Heart left ventricle (tissue), 16 donors: ENCODE measurements at places on chromosomes 12 and 14. TPM values are rescaled to one million over a fixed set of nuclear protein-coding genes. Genes with fewer than 3 reads are reported as not detected.

Gene PPP4R3A
- polyA plus RNA-seq = 47.5 TPM

Gene OTOGL
- 0.11 TPM for polyA plus RNA-seq

Gene PROX2
- not detected for polyA plus RNA-seq

Gene LRP6
- polyA plus RNA-seq = 3.7 TPM

Gene C3AR1
- polyA plus RNA-seq = 4.1 TPM

Gene CCDC175
- polyA plus RNA-seq = not detected

Gene IKZF4
- 2.6 TPM for polyA plus RNA-seq

Gene SLC2A14
- polyA plus RNA-seq = not detected

Gene FBLN5
- polyA plus RNA-seq = 33.3 TPM

Gene NGB
- not detected for polyA plus RNA-seq

Gene PTPRO
- polyA plus RNA-seq = 0.33 TPM

- no peak for DNase-seq
These were observed 90.6 kb upstream of the AMN1 start for GRCh38 chr12:31819427-31819826.

- DNase-seq = no peak
These were observed 5.8 kb upstream of the HOXC12 start for GRCh38 chr12:53948650-53949593.

DNA sequence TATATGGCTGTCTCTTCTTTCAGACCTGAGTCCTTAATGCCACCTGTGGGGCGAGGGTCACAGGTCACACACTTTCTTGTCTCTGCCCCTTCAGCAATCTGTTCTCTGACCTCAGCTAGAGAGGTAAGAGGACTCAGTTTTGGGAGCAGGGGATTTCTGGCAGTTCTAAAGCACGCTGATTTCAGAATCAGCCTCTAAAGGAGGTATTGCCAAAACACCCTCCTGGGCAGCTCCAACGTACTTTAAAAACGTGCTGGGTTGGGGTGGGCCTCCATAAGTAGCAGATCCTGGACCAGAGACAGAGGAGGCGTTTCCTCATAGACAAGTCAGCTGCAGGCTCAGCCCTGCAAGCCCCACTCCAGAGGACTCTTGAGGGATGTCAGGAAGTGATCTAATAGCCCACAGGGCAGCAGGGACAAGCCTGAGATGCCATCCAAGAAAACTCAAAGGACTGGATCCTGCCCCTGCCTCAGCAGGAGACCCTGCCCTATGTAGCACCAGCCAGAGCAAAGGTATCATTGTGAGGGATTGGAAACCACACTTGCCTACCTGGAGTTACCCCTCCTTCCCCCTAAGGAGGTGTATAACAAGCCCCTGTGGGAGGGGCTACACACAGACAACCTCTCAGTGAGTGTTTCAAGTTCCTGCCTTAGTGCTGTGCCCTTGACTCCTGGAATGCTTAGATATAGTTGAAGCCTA lies 8.5 kb downstream of the CTDSP2 start:
- DNase-seq = no peak

- DNase-seq = no peak
These were observed 42.9 kb downstream of the TRIP11 start for GRCh38 chr14:91996948-91997371.

DNA sequence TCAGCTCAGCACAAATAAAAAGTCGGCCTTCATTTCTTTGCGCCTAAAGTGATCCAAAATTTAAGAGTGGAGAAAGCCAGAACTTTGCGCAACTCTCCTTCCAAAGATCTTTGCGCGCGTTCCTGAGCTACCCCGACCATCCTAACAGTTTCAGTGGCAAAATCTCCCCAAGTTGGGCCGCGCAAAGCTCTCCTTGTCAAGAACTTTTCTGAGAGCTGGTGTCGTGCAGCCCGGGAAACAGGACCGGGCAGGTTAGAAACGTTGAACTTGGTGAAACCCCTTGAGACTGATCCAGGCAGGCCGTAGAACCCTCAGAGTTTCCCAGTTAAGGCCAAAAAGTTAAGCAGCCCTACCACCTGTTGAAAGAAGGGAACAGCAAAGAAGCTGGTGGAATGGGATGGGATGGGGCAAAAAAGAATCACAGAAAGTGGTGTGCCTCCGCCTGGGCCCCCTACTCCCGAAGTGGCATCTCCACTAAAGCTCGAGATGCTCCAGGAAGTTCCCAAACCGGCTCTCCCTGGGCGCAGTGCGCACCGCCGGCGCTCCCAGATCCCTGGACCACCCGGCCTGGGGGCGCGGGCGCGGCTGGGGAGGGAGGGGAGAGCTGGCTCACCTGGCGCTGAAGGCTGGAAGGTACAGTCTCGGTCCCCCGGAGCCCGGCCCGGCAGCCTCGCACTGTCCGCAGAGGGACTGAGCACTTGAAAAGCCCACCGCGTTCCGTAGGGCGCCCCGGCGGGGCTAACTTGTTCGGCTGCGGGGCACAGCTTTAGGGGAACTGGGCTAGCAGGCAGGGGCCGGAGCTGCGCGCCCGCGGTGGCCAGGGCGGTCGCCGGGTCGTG lies 768 bp downstream of the DBX2 start:
- peak; percentile 39 for DNase-seq

GRCh38 chr12:72684491-72684890 lies 412.3 kb downstream of the TRHDE start:
- DNase-seq = no peak

- DNase-seq = no peak
These were observed 23.5 kb downstream of the SSH1 start for GRCh38 chr12:108833757-108834472.

DNA sequence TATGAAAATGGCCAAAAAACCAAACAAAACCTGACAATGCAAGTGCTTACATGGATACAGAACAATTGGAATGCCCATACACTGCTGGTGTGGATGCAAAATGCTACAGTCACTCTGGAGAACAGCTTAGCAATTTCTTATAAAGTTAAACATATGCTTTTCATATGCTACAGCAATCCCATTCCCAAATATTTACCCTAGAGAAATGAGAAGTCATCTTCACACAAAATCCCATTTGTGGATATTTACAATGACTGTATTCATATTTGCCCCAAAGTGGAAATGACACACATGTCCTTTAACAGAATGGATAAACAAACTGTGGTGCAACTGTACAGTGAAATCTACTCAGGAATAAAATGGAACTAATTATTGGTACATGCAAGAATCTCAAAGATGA lies 20.4 kb downstream of the SAV1 start:
- DNase-seq = no peak

DNA sequence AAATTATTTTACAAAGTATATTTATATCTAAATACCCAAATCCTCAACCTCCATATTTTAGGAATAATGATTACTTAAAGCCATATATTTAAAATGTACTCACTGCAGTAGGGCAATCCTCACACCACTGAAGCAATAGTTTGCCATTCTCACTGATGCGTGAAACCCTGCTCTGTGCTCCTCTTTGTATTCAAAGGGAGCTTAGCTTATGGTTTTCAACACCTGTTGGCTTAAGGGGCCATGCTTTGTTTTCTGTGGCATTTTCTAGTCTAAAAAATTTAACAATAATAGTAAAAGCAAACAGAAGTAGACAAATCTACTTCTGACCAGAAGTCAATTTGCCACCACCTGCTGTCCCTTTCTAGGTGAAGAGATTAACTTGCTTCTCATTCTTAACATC lies 294.6 kb downstream of the FLRT2 start:
- DNase-seq = no peak

GRCh38 chr12:24993793-24994192 lies 44.9 kb upstream of the BCAT1 start:
- no peak for DNase-seq

DNA sequence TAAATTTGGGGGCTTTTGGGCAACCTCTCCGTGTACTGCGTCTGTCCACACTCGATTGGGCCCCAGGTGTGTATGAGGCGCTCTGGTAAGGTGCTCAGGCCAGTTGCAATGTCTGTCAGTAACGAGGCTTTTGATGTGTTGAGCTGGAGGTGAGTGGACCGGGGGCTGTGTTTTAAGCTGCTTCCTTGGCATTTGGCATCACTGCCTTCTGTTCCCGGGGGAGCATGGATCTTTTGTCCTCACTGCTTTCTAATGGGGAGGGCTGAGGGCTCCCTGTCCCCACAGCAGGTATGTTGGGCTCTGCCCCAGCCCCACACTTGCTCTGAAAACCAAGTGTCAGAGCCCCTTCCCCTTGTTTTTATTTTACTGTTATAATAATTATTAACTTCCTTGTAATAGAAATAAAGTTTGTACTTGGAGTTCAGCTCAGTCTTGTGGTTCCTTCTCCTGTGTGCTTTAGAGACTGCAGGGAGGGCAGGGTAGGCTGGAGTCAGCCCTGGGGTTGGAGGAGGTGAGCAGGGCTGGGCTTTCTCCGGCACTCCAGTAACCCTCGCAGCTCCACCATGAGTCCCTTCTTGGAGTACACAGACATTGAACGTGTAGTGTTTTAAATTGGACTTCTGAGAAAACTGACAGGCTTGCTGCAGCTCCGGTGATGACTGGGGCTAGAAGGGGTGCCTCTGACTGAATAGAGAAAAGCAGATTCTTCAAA lies 28.0 kb downstream of the TRAFD1 start:
- no peak for DNase-seq

DNA sequence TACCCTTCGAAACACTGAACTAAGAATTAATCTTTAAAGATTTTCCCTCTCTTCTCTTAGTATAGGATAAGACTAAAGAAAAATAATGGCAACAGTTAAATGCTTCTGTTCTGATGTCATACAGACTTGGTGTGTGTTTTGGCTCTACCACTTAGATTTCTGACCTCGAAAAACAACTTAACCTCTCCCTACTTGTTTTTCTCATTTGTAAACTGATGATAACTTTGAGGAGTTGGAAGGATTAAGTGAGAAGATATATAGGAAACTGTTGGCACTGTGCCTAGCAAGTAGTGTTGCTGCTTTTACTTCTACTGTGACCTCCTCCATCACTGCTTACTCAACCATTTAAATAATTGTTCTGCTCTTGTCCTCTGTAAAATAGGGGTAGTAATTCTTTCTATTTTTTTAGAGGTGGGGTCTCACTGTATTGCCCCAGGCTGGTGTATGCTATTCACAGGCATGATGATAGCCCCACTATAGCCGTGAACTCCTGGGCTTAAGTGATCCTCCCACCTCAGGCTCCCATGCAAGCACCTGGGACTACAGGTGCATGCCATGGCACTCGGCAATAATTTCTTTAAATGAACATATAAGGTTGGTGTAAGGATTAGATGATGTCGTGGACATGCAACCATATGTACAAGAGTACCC lies 22.4 kb downstream of the PALS1 start:
- no peak for DNase-seq

GRCh38 chr12:127398016-127398710 lies 868.8 kb upstream of the TMEM132C start:
- DNase-seq = no peak

GRCh38 chr14:76643887-76644286 lies 117.4 kb upstream of the VASH1 start:
- DNase-seq = no peak

GRCh38 chr12:30748147-30748546 lies 6.6 kb downstream of the CAPRIN2 start:
- no peak for DNase-seq

DNA sequence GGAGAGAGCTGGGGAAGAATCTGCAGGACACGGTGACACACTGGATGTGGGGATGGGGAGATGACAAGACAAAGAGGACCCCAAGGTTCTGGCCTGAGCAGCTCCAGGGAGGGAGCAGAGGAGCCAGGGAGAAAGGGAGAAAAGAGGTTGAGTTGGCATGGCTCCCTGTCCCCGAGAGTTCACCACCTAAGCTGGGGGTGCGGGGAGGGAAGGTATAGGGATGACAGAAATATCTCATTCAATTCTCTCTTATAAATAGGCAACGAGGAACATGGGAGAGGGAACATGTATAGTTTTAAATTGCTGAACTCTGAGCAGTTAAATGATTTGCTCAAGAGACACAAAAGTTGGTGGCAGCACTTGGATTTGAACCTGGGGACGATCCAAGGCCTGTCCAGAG lies 85.1 kb downstream of the CMKLR1 start:
- no peak for DNase-seq

DNA sequence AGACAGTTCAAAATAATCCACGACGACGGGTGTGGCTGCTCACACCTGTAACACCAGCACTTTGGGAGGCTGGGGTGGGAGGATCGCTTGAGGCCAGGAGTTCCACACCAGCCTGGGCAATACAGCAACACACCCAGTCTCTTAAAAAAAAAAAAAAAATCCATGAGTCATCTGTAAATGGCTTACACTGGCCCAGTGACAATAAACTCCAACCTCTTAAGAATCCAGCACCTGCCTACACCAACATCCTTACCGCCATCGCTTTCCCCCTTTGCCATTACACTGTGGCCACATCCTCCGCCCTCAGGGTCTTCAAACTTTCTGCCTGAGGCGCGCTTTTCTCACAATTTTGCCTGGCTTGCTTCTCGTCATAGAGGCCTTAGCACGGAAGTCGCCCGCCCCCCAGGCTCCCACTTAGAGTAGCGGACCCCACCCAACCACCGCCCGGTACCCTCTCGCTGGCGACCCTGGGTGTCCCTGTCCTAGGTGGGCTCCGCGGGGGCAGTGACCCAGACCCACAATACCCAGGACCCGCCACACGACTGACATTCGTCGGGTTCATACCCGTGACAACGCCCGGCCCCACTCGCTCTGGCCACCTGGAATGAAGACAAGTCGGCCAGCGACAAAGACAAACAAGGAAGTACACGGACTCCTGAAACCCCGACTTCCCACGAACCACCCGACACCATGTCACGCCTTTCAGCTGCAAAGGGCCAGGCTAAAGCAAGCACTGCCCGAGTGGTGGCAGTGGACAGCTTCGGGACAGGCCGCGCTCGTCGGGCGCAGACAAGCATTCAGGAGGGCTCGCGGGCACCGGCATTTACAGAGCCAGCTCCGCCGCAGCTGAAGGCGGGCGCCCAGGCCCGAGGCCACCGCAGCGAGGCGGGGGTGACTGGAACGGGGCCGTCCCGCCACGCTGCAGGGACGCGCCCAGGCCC lies 636 bp downstream of the GOLGA3 start:
- peak; percentile 38 for DNase-seq

- DNase-seq = peak; percentile 93
These were observed 43.7 kb downstream of the KDM2B start for GRCh38 chr12:121536899-121537813.

- DNase-seq = no peak
These were observed 105.8 kb upstream of the ATXN7L3B start for GRCh38 chr12:74431801-74432200.

GRCh38 chr12:113208041-113208934 lies 13.0 kb upstream of the TPCN1 start:
- peak; percentile 61 for DNase-seq

- no peak for DNase-seq
These were observed 181.5 kb downstream of the FOXA1 start for GRCh38 chr14:37413504-37414003.

DNA sequence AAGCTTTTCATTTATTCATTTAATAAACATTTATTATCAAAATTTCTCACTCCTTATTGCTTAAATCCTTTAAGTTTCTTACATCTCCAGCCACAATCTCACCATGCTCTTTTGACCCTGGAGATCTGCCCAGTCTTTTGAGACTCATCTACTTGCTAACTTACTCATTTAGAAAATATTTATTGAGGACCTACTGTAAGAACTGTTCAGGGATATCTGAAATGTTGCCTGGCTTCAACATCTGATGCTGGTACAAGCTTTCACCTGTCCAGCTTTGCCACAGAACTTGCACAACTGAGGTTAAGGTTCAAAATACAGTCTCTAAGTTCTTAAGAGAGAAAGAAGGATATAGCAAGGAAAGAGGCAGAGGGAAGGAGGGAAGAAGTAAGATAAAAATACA lies 17.5 kb upstream of the GXYLT1 start:
- DNase-seq = no peak

GRCh38 chr12:108315486-108316105 lies 23.5 kb downstream of the CMKLR1 start:
- no peak for DNase-seq
